ENCODE measurements at places on chromosomes 1 and 21.
A peak's percentile ranks its signal among the peaks of the same experiment; 100 is the strongest.

DNA sequence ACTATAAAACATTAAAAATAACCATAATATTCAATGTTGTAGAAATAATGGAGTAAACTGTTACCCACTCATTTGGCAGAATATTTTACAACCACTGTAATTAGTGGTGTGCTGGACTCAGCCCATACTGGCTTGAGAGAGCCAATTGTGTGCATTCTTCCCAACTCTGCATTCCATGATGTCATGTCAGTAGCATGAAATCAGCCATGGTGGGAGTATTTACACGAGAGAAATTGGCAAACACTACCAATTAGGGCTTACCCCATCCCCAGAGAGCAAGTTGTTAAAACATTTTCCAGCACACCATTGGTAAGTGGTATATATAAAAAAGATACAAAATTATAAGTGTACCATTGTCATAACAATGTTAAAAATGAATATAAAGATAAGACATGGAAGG lies 19.1 kb upstream of the QSOX1 start:
- no peak for DNase-seq

GRCh38 chr1:55826381-55827080 lies 611.4 kb upstream of the USP24 start:
- DNase-seq, result no peak

DNA sequence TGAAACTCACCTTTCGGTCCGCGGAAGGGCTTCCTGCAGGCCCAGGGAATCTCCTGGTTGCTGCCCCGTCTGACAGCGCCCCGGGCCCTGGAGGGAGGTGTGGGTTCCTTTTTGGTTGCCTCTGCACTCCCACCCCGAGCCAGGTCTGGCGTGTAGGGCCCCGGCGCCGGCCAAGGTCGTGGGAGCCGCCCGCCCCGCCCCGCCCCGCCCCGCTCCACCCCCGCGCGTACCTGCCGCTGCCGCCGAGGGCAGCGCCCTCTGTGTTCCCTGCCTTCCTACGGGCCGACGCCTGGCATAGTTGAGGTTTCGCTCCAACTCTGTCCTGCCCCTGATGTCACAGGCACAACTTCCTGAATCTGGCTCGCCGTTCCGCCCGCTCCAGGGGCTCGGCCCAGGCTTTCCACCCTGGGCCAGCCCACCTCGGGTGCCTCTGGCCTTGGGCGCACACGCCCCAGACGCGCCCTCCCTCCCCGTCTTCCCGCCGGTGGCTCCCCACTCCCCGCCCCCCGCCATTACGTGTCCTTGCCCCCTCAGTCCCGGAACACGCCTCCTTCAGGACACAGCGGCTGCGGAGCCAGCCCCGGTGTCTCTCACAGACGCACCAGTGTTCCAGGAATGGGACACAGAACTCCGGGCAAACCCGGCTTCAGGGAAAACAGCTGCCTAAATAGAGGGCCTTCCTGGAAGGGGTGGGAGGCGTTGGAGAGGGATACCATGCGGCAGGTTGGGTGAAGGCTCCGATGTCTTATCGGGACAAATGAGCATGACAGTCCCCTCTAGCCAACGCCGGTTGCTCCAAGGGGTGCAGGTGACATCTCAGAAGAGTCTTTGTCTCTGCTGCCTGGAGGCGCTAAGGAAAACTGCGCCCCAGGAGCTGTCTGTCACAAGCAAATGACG lies at the start of gene KIAA0040:
KIAA0040 (minus strand) TSS at position 147 of the 897 bp plus-strand sequence. CDS start 31,763 bp downstream, outside the sequence.
- DNase-seq, result peak; percentile 15

GRCh38 chr1:31182352-31182751 lies 57.3 kb downstream of the NKAIN1 start:
- DNase-seq, result peak; percentile 53

DNA sequence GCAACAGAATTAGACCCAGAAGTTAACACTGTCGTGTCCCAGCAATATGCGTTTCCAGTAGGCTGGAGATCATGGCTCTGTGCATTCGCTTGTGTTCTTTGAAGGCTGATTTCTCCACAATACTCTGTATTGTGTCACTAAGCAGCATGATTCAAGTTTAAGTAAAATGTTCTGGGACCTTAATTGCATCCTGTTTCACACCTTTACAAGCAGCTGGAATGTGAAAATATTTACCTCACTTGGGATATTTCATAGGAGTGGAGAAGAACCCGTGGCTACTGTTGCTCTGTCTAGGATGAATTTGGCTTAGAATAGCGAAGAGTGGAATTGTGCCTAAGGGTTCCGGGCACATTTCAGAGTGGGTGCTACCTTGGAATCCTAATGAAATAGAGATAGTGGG lies 6.3 kb downstream of the PTGFRN start:
- no peak for DNase-seq

DNA sequence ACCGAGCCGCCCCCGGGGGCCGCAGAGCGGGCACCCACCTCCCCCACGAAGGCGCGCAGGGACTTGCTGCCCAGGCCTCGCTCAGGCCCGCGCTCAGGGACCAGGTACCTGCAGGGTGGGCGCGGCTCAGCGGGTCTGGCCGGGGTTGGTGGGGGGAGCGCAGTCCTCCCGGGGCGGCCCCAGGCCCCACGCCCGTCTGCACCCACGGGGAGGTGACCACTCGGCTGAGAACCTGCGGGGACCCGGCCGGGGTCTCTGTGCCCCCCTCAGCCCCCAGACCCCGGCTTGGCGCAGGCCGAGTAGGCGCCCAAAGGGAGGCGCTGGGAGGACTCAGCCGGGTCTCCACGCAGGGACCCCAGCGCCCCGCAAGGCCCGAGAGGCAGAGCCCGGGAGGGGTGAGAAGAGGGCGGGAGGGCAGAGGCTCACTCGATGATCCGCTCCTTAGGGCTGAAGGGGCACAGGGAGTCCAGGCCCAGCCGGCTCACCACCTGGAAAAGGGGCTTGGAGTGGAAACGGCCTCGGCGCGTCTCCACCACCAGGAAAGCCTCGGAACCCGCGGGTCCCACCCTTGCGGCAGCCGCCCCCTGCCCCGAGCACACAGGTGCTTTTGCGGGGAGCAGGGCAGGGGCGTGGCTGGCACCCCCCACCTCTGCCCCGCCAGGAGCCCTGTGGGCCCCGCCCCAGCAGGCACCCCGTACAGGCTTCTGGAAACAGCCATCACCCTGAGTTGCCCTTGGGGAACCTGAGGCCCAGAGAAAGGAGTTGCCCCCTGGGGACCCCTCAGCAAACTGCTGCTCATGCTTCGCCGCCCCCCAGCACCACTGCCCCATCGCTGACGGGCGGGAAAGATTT lies 9.3 kb downstream of the FTCD start:
- no peak for DNase-seq

- DNase-seq, result no peak
Observed at GRCh38 chr1:234660536-234661316, 50.7 kb upstream of the IRF2BP2 start.

DNA sequence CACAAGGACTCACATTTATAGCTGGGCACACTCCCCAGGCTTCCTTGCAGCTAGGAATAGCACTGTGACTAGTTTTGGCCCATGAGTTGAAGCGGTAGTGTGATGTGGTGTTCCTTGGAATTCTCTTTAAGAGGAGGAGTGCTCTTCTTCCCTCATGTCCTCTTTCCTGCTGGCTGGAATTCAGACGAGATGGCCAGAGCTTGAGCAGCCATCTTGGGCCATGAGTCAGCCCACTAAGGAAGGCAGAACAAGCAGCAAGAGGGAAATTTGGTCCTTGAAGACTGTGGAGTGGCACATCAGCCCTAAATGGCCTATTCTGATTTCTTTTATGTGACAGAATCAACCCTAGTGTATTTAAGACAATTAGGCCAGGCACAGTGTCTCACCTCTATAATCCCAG lies 20.0 kb downstream of the HTR6 start:
- no peak for DNase-seq

All from NCI-H1105 (cell line).